ENCODE measurements at places on chromosomes 3 and 15. TPM values are rescaled to one million over a fixed set of nuclear protein-coding genes. Genes with fewer than 3 reads are reported as not detected.

DNA sequence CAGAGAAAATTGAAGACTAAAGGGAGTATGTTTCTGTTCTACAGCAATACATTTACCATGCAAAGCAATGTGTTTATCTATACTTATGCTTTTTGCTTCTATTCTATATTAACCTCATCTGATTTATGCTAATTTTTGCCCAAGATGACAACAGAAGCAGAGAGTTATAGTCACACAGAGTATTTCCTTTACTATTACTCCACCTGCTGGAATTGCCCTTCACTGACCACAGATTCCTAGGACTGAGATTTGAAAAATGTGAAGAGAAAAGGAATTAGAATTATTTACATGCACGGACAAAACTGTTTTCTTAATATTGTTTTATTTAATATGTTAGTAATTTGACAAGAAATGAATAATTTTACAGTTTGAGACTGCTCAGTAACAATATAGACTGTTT, 745.6 kb downstream of the VGLL3 start:
- no peaks in the 10 kb centered on the region for H3K36me3 ChIP-seq
- no peak overlapping the region for H3K4me3 ChIP-seq
- no peak overlapping the region for H3K27ac ChIP-seq
- no peaks in the 10 kb centered on the region for H3K27me3 ChIP-seq
- DNase-seq, result peak; percentile 9

ENTPD3 gene
- total RNA-seq, result 0.44 TPM

DNA sequence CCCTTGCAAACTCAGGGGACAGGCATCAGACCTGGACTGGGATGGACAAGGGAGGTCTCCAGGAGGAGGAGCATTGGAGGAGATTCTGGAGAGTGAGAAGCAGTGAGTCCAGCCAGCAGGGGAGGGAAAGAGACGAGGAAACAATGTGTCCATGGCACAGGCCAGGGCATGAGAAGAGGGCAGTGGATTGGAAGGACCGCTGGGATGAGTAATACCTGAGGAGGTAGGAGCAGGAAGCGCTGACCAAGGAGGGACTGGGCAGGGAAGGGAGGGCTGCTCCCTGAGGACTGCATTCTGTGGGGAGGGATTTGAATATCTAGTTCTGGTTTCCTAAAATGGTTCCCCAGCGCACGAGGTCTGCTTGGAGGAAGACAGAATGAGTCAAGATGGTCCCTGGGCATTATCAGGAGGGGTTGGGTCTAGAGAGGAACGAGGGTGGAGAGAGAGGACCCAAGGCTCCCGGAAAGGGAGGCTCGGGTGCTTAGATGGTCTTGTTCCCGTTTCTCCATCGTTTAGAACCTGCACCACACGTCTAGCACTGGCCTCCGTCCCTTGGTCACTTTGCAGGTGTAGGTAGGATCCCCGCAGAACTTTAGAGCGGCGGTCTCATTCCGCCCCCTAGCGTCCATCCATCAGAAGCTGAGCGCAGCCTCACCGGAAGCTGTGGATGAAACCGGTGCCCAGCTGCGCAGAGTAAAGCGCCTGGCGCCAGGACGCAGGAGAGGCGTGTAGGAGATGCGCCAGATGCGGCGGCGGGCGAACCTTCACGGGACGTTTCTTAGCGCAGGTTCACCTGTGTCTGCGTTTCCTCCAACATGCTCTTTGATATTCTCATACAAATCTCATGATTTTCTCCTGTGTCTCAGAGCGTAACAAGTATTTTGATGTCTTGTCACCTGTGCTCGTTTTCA, 190.7 kb upstream of the NDN start:
- H3K36me3 ChIP-seq, result no peaks in the 10 kb centered on the region
- DNase-seq, result peak; percentile 53
- no peak overlapping the region for H3K27ac ChIP-seq
- H3K27me3 ChIP-seq, result no peaks in the 10 kb centered on the region
- no peaks in the 10 kb centered on the region for H3K4me1 ChIP-seq

LARP6 gene
- 12.6 TPM for total RNA-seq

PRR20G gene
- total RNA-seq, result not detected

- H3K27ac ChIP-seq, result no peak overlapping the region
- peaks cover 3% of the 10 kb centered on the region for H3K4me1 ChIP-seq
- no peaks in the 10 kb centered on the region for H3K36me3 ChIP-seq
- no peak overlapping the region for H3K4me3 ChIP-seq
- no peak for DNase-seq
- no peaks in the 10 kb centered on the region for H3K27me3 ChIP-seq
Measured at GRCh38 chr3:58222161-58222724, 11.5 kb upstream of the DNASE1L3 start.

DNA sequence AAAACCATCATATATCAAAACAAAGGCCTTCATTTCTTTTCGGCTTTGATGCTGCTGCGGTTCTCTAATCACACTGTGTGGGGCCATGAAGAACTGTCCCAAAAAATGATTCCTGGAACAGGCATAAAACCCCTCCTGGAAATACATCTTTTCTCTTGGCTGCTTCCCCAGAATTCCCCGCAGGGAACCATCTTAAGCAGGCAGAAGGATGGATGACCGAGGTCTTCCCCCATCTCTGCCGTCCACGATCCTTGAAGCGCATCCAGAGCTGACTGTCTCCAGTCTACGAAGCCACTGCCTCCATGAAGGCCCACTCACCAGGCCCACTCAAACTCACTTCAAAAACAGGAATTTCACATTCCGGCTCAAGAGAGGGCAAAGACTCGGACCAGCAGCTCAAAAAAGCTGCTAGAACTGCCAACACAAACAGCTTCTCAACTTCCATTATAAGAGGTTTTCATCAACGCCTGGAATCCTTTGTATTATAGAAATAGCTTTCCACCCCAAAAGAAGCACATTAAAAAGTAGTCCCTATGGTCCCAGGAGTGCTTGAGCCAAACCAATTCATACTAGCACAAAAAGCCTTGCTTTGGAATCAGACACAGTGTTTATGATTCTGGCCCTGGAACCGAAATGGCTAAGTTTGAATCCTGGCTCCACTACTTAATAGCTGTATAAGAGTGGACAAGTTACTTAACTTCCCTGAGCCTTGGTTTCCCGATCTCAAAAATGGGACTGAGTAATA, 487.5 kb upstream of the WNT5A start:
- H3K27ac ChIP-seq, result peak overlapping the region; percentile 63
- H3K27me3 ChIP-seq, result no peaks in the 10 kb centered on the region
- DNase-seq, result peak; percentile 94
- H3K4me3 ChIP-seq, result no peak overlapping the region
- H3K36me3 ChIP-seq, result no peaks in the 10 kb centered on the region
- H3K4me1 ChIP-seq, result peaks cover 3% of the 10 kb centered on the region

- no peaks in the 10 kb centered on the region for H3K27me3 ChIP-seq
- H3K36me3 ChIP-seq, result no peaks in the 10 kb centered on the region
- no peaks in the 10 kb centered on the region for H3K4me1 ChIP-seq
- no peak overlapping the region for H3K4me3 ChIP-seq
- no peak overlapping the region for H3K27ac ChIP-seq
Measured at GRCh38 chr3:193357291-193357690, 21.3 kb downstream of the ATP13A5 start.

DNA sequence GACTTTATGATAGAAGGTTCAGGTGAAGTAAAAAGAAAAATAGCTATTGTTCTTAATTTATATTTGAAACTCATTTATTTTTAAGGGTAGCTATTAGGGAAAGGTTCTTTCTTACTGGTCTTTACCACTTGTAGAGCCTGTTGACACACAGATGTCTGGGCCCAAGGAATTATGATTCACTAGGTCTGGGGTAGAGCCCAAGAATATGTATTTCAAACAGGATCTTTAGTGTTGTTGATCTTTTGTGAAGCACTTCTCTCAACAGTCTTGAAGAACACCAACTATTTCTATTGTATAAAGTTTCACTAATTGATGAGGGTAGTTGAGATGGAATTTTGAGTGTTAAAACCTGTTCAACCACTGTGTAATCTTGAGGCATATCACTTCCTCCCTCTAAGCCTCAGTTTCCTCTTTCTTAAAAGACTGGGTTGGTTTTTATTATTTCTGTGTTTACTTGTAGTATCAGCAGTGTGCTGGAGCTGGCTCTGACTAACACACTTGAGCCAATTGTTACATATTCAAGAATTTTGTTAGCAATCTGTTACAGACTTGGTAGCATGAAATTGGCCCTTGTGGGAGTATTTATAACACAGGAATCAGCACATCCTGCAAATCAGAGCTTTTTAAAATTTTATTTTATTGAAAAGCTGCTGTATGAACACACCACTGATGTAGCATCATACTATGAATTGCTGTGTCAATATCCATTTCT, 155.9 kb downstream of the RBMS3 start:
- no peaks in the 10 kb centered on the region for H3K27me3 ChIP-seq
- H3K4me3 ChIP-seq, result no peak overlapping the region
- DNase-seq, result no peak
- H3K4me1 ChIP-seq, result peaks cover 4% of the 10 kb centered on the region

DNA sequence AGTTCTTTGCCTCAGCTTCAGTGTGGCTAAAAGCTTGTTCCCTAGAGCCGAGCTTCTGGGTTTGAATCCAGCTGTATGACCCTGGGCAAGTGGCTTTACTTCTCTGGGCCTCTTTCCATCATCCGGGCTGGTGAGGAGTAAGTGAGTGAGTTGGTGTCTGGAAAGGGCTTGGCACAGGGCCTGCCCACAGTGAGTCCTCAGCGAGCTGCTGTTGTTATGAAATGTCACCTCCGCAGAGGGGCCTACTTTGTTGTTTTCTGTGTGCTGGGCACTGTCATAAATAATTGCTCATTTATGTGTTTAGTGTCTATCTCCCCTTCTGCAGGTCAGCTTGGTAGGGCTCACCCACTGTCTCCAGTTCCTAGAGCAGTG, 31.7 kb downstream of the SLC6A6 start:
- no peak overlapping the region for H3K4me3 ChIP-seq
- H3K36me3 ChIP-seq, result no peaks in the 10 kb centered on the region
- peaks cover 57% of the 10 kb centered on the region for H3K4me1 ChIP-seq
- no peak for DNase-seq

- no peak for DNase-seq
- no peak overlapping the region for H3K27ac ChIP-seq
- H3K4me1 ChIP-seq, result peaks cover 14% of the 10 kb centered on the region
Measured at GRCh38 chr3:38169027-38169317, 3.6 kb downstream of the OXSR1 start.

SPG11 gene
- total RNA-seq, result 40.1 TPM

- no peak overlapping the region for H3K4me3 ChIP-seq
- no peaks in the 10 kb centered on the region for H3K36me3 ChIP-seq
- H3K4me1 ChIP-seq, result no peaks in the 10 kb centered on the region
- H3K27me3 ChIP-seq, result no peaks in the 10 kb centered on the region
- no peak for DNase-seq
- H3K27ac ChIP-seq, result no peak overlapping the region
Measured at GRCh38 chr3:9716801-9717555, 13.3 kb downstream of the CPNE9 start.

Measured in muscle of leg (tissue), 16 donors.